ENCODE measurements at places on chromosomes 7 and 10. TPM values are rescaled to one million over a fixed set of nuclear protein-coding genes. Genes with fewer than 3 reads are reported as not detected.

VGF gene
- 26.2 TPM for total RNA-seq

PCGF6 gene
- total RNA-seq = 10.4 TPM

WIPF3 gene
- total RNA-seq = 0.45 TPM

IQCE gene
- 14.4 TPM for total RNA-seq

CYP3A7 gene
- not detected for total RNA-seq

SLC26A5 gene
- total RNA-seq = not detected

WEE2 gene
- total RNA-seq = 0.03 TPM

RASA4 gene
- 1.7 TPM for total RNA-seq

IL2RA gene
- not detected for total RNA-seq

CEP55 gene
- 65.6 TPM for total RNA-seq

CFAP58 gene
- total RNA-seq = 0.13 TPM

ABHD11 gene
- total RNA-seq = 20.2 TPM

NUTM2E gene
- total RNA-seq = 0.53 TPM

PPP1R17 gene
- not detected for total RNA-seq

GNAT3 gene
- total RNA-seq = not detected

TBX20 gene
- 2.1 TPM for total RNA-seq

CALHM1 gene
- not detected for total RNA-seq

CALY gene
- 0.54 TPM for total RNA-seq
